ENCODE measurements at places on chromosomes 6 and 20.
A peak's percentile ranks its signal among the peaks of the same experiment; 100 is the strongest.

- DNase-seq = no peak
Measured at GRCh38 chr6:99397287-99397686, 3.3 kb upstream of the COQ3 start.

DNA sequence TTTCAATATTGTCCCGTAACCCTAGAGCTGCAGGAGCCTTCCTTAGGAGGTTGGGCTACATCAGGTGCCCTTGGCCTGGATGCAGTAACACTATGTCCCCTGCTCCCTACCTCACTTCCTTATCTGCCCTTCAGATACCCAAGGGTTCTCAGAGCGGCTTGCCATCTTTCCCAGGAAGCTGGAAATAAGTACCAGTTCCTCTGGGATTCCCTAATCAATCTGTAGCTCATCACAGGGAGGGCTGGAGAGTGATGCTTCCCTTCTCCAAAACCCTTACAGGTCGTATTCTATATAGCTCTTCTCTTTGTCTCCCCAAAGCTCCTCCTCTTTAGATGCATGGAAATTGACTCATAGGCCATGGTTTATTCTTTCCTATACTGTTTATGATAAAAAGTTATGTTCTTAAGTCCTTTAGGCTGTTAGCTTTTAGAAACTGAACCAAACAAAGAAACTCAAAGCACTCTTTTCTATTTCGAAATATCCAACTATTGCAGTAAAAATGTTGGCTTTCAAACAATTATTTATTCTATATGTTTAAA lies 4.2 kb downstream of the MYCT1 start:
- no peak for DNase-seq

DNA sequence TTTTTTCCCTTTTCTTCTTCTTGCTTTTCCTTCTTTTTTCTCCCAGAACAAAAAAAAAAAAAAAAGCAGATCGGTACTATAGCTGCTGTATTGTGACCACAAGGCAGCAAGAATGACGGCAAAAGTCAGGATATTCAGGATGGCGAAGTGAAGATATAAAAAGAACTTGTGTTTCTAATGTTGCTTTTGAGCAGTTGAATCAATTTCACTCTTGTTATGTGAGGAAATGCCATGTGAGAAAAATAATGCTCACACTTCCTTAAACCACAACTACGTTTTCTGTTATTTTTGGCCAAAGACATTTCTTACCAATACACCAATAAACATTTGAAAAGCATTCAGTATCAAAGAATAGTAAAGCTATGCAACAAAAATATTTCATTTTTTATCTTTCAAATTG lies 510.5 kb downstream of the HACE1 start:
- no peak for DNase-seq

DNA sequence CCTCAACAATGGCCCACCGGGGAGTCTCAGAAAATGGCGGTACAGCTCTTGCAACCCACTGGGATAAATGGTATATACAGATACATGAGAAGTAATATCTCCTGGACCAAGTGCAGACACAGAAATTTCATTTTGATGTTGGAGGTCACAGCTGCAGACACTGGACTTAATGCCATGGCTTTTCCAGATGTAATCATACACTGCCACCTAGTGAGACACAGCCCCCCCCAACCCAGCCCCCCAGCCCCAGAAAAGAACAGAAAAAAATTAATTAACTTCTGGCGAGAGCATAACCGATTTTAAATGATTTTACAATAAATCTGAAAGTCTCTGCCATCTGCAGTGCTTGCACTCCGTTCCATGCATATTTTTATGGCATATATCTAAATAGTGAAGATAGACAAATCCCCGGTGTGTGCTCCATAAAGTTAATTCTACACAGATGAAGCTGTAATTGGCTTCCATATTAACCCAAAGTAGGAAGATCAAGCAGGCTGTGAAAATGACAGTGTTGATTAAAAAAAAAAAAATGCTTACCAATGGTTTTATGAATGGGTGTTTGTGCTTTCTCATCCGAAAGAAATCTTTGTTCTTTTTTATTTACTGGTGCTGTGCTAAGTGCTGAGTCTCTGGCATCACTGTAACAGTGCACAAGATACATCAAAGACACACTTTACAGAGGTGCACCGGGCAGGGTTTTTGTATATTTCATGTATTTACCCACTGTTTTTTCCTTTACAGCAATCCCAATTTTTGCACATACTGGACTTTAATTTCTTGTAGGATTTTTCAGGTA lies 804.1 kb downstream of the TFAP2A start:
- peak; percentile 12 for DNase-seq

GRCh38 chr6:42095094-42095493 lies 44.8 kb downstream of the TAF8 start:
- DNase-seq = no peak

DNA sequence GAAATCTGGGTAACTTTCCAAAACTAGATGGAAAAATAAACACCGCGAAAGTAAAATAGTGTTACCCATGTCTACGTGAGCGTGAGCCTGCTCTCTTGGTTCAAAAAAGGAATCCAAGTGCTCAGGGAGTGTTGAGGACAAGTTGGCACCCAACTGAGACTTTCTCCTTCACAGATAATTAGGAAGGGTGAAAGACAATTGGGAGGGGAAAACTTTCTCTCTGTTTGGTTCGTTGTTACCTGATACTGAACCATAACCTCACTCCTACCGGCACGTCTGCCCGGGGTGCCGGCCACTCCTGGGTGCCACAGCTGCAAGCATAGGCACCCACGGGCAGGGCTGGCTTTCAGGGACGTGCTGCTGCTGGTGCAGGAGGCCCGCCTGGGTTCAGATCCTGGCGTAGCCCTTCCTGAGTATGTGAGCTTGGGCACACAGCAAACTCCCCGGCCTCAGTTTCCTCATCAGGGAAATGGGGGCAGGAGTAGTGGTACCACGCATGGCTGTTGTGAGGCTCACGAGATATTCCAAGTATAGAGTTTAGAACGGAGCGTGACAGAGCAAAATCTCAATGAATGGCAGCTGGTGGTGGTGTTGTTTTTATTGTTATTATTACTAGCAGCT lies 38.2 kb upstream of the PMEPA1 start:
- DNase-seq = no peak

DNA sequence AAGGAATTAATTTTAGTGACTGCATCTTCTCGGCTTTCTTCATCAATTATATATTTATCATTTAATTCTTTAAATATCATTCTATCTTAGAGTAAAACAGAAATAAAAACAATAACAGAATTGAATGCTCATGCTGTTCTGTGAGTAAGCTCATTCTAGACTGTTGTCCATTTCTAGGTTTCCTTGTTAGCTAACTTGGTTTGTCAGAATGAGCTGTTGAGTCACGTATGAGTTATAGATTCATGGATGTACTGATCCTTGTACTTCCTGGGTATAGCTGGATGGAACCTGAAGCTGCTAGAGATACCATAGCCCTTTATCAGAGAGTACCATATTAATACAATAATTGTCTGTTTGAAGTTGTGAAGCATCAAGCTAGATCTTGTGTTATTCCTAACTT lies 515.3 kb downstream of the TENT5A start:
- DNase-seq = no peak

DNA sequence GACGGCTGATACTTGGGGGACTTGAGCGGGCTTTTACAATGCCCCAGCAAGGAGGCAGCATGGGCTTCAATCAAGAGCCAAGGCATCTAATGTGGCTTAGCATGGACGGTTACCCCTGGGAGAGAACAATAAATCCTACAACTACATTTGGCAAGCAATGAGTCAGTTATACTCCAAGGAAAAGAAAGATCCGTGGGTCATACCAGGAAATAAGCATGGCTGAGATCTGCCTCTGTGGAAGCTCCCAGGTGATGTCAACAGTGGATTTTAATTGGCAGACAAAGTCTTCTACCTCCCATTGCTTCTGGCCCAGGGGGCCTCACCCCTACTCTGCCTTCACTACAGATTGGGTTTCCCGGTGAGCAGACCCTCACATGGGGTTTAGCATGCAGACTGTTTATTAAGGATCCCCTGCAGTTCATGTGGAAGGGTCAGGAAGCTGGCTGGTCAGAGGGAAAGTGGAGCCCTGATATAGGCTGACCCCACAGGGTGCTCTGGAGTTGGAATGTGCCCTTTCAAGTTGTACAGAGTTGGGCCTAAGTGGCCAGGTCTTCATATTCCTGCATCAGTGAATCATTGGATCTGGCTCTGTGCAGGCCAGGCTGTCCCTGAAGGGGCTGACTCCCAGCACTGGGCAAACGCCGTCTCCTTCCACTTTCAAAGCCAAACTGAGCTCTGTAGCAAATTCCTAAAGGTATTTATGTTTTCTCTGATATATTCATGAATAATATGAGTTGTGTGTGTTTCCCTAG lies 91.3 kb upstream of the GGTLC1 start:
- DNase-seq = no peak

DNA sequence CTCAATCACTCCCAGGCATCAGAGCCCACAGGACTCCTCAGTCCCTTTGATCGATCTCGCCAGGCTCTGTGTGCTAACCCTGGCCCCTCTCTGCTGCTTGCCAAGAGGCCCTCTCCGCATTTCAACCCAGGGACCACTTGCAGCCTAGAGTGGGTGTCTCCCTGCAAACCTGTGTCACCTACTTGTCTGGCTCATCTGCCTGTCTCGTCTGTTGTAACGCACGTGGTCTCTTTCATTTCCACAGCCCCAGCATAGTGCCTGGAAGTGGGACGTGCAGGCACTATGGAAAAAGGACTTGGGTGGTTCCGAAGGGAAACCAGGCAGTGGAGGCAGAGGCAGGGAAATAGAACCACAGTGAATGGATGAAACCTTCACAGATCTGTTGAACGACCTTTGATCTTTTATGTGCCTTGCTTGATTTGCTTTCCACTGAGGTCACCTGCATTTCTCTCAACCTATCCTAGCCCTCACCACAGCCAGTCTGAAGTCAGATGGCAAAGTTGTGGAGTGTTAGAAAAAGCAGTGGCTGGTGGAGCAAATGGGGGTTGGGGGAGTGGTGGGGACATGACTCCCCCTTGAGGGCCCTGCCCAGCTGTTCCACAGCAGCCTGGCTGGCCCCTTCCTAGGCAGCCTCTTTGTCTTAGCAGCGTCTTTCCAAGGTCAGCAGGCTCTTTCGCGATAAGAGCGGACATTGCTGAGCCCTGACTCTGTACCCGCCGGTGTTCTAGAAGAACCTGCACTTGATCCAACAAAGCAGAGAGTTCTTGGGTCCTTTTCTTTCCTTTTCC lies 55.8 kb upstream of the TAGAP start:
- no peak for DNase-seq

DNA sequence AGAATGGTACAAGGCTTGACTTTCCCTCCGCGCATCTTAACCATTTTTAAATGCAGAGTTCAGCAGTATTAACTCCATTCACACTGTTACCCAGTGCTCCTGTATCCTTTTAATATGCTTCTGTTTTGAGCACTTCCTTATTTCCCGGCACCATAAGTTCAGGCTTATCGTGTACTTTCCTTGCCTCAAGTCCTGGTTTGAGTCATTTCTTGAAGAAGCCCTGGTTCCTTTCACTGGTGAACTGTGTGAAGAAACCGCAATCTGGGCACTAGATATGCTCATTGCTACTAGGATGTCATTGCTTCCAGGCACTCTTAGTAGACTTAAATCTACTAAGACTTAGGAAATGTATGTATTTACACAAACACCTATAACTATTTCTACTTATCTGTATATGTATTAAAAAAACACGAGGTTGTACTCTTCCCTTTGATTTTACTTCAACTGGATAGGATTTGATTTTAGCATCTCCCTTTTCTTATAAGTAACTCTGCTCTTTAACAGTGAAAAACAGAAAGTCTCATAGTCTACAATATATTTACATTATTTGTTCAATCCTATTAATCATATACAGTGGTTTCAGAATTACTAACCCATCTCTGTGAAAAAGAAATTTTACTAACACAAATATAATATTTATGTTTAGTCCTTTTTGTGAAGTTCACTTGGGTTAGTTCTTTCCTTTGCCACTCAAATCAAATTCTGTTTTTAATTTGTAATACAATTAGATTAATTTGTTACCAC lies 135.5 kb downstream of the CDKAL1 start:
- DNase-seq = no peak

DNA sequence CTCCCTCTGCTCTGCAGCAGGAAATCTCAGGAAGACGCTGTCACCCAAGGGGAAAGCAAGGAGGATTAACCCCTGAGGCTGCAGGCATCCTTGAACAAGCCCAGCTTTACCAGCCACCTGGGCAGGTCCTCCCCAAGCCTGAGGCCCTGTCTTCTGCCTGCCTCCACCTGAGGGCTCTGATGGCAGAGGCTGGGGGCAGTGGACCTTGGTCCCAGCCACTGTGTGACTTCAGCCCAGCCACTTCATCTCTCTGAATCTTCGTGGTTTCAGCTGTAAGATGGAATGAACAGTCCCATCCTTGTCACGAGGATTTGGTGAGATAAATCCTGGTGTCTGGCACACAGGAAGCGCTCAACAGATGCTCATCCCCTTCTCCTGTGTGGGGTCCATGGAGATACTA lies 8.5 kb upstream of the VSTM2L start:
- DNase-seq = no peak

DNA sequence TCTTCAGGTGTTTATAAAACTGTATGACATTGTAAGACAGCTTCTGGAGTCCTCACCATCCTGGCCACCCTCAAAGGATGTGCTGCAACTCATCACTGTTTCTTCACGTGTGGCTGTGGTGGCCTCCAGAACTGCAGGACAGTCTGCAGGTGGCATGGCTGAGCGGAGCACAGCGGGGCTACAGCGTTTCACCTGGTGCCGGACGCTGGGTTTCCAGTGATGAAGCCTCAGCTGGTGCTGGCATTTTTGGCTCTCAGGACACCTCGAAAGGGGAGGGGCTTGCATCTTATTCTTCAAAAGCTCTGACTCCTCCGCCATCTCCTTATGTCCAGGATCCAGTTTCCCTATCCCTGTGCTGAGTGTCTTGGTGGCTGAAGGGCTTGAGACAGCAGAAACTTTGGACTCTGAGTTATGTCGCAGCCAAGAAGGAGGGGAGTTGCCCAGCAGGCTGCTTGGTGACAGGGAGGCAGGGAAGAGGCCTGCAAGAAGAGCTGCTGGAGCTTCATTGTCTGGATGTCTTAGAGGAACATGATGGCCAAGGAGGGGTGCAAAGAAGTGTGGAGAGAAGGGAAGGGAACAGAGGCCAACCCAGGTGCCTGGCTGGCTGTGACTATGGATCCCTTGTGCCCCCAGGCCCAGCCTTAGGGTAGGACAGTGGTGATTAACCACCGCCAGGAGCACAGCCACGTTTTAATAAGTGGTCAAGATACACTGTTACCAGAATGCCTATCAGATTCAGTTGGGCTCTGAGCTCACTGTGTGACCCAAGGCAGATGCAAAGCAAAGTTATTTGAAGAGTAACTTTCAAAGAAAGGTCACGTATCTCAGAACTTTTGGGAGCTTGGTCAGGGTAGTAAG lies 58.7 kb downstream of the GTF2H5 start:
- no peak for DNase-seq

GRCh38 chr20:52270001-52270606 lies 78.5 kb upstream of the ZFP64 start:
- DNase-seq = peak; percentile 51

DNA sequence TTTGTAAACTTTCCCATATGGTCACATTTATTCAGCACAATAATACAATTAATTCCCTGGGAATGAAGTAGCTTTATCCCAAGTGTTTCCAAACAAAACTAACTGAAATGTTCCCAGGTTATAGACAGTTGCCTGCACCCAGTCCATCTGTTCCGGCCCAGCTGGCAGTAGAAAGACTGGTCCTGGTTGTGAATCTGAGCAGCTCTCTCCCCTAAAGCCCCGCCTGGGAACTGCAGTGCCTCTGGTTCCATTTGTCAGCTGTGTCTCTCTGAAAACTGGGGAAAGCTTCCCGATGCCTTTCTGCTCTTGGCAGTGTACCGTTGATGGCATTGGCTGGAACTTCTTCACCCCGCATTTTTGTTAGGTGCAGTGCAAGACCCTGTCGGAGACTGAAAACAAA lies 8.7 kb downstream of the MTHFD1L start:
- no peak for DNase-seq

Data from A673 (cell line).